ENCODE measurements at places on chromosomes 13 and 19. TPM values are rescaled to one million over a fixed set of nuclear protein-coding genes. Genes with fewer than 3 reads are reported as not detected.

Gene TUBB4A
- total RNA-seq, result 1.2 TPM

Gene CGB8
- not detected for total RNA-seq

Gene DACT3
- 0.31 TPM for total RNA-seq

Gene ADGRE3
- not detected for total RNA-seq

Gene ANKRD24
- total RNA-seq, result 0.72 TPM

Gene FUT6
- not detected for total RNA-seq

Gene ASF1B
- total RNA-seq, result 131 TPM
